ENCODE measurements at places on chromosomes 5 and 9. TPM values are rescaled to one million over a fixed set of nuclear protein-coding genes. Genes with fewer than 3 reads are reported as not detected.

GRCh38 chr5:10111571-10111970 lies 138.1 kb downstream of the ATPSCKMT start:
- DNase-seq: no peak

GRCh38 chr9:28207657-28208056 lies 634.4 kb upstream of the C9orf72 start:
- no peak for DNase-seq

DNA sequence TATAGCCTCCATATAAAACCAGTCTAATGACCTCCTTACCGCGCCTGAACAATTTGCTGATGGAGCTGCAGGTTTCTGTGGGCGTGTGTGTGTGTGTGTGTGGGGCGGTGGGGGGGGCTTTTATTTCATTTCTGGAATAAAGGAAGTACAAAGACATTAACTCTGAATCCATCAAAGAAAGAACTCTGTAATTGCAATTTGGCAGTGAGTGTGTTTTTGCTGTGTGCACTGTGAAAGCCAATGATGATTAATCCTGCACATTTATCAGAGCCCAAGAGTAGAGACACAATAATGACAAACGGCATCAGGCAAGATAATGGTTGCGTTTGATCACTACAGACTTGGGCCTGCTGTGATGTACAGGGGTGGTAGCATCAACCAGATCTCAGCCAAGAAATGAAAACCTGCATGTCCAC lies 29.3 kb upstream of the NDFIP1 start:
- DNase-seq: no peak

DNA sequence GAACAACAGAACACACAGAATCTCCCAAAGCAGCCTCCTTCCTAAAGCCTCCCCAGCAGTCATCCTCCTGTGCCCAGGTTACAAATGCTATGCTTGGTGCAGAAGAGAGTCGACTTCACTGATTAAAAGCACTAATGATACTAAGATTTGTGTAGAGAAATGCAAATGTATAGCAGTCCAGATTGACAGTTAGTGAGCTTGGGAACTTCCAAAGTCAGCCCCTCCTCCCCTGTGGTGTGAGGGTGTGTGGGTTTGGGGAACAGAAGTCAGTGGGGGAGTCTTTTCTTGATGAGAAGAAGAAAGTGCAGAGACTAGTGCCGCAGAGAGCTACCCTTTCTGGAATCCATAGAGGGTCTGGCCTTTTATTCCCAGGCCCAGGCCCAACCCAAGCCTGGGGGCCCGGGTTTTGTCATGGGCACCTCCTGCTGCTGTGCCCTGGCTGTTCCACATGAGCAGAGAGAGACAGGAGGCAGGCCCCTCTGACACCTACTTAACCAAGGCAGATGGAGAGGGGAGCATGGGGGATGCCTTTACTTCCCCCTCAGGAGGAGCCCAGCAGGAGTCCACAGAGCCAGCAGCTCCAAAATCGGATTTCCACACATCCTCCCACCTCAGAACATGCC lies 173.3 kb downstream of the DENND1A start:
- DNase-seq: no peak

DNA sequence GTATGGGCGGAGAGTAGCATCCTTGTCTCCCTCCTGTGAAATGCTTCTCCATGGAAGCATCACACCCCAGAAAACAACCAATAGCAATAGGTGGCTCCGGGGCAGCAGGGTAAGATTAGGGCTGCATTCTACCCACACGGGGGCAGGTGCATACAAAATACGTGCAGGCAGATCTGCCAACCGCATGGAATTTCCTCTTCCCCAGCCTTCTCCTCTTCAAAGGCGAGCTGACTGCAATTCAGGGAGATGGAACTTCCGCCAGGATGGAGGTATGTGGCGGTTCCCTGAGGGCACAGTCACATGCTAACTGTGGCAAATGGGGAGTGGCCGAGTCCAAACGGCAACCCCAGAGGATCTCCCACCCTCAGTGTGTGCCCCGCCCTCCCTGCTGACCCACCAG lies 81.5 kb downstream of the LMNB1 start:
- no peak for DNase-seq

DNA sequence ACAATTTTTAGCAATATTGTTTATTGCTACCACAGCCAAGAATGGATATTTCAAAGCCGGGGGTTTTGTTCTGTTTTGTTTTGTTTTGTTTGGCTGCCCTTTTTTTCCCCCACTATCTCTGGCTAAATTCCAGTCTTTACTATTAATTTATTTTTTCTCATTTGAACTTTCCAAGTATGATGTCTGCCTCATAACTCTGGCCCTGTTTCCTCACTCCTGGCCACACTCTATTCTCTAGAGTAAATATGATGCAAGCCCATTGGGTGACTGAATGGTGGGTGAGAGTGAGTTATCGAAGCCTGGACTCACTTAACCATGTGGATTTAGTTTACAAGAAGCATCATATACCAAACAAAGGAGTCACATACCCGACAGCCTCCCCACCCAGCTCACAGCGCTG lies 41.9 kb downstream of the WDR36 start:
- DNase-seq: peak; percentile 32

DNA sequence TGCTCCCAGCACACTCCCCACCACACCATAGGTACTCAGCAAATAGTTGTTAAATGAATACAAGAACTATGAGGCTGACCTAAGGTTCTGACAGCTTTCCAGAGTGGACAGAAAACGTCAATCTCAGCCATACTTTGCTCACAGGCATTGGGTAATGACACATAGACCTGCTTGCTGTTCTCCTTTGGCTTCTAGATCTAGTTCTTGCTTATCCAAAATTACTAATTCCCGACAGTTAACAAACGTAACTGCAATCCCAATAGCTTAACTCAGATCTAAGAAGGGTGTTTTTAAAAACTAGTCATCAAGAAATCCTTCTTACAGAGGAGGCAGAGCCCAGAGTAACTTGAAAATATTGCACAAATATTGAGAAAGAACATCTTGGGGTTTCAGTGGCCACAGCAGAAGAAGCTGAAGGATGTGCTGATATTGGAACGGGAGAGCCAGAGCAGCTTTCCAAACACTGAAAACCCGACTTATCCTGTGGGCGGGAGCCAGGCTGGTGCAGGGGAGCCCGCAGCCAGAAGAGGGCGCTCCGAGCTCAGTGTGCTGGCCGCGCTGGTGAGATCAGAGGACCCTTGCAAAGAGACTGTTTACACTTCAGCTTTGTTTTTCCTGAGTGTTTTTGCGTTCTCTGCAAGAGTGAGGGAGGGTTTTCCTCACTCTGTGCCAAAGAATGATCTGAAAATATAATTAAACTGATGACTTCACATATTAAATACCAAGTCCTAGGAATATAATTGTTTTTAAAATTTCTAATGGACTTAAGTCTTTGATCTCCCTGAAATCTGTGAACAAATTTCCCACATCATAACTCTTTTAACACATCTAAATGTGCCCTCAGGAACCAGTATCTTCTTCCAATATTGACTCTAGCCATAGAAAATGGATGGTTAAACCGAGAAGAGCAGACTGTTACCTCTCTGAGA lies 30.3 kb downstream of the FGF1 start:
- peak; percentile 70 for DNase-seq

DNA sequence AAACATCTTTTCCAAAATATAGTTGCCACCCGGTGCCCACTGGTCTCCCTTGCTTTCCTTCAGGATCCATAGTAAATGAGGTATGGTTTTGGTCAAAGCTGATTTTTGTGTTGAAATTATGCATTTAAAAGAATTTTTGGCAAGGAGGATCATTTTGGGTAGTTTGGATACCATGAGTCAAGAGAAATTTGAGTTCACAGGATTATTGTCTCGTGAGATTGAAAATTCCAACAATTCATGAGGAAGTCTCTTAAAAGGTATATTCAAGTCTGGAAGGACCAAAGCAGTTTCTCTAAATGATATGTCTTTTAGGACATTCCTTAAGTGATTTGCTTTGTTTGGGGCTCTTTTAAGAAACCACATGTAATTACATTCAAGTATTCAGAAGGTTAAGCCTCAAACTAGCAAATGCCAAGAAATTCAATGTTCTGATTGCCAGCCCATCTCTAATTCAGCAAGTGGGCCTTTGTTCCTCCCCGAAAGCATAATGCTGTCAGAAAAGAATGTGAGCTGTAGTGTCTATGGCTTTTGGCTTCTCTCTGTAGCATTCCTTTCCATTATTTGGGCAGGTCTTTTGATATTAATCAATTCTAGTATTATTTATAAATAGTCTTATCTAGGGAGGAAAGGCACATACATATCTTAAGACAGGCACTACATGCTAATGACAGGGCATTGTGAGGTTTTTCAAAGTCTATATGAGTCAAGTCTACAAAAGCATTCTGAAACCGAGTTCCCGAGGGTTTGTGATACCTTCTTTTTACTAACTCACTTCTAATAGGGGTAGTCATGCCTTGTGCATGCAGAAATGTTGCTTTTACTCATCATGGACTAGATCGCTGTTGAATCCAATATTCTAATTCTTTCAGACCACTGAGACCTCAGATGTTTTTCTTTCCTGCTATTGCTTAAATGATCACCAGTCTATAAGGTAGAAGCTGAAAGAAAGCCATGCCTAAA lies 453.9 kb downstream of the ENC1 start:
- no peak for DNase-seq

DNA sequence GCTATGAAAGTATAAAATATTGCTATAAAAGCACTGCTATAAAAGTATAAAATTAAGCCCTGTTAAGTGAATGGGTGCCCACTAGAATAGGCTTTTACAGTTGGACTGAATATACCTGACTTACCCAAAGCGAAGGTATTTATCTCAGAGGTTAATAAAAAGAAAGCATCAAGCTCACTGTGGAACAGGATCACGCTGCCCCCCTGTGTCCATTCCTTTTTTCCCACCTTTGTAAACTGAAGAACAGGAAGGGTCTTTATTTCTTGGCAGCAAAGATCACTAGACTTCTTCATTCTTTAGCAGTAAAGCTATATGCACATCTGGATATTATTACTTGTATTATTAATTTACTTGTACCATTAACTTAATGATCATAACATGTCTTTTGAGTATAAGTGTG lies 22.1 kb upstream of the PLPP6 start:
- DNase-seq: no peak

GRCh38 chr9:132898051-132898450 lies 19.4 kb downstream of the SPACA9 start:
- no peak for DNase-seq

DNA sequence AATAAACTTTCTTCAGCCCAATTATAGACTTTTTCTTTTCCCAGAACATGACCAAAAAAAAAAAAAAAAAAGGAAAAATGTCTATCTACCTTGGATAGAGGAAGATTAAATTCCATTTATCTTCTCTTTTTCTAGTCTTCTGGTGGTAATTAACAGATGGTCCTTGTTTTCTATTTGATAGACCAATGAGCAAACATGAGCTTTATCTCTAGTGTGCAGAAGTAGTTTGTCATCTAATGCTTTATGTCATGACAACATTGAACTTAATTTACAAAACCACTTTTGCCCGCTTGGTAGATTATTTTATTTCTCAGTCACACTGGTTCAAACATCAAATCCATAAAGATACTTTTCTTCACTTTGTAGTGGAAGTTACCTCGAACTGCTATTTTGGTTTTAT lies 69.5 kb upstream of the ELL2 start:
- no peak for DNase-seq

DNA sequence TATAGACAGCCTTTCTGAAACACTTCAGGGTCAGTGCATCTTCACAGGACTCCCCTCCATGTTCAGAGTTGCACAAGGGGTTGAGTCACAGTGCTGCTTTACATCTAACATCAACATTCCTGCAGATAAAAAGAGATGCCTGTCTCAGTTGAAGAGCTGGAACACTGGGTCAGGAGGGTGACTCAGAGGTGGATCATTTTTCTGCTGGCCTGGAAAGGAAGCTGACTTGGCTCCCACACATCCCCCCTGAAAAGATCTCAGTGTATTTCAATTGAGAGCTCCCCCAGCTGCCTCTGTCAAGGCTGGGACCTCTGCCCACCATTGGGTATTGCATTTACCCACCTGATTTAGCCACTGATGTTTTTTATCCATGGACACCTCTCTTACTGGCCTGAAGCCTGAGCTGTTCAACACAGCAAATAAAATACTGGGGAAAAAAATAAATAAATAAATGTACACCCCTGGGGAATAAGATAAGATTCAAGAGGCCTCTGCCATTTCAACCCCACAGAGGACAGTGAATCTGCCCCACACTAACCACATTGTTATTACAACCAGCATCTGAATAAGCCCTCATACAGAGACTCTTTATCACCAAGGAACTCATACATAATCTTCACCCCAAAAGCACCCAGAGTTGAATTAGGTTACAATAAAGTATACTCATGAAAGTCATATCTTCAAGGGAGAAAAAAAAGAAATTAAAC lies 716.4 kb downstream of the SEMA5A start:
- no peak for DNase-seq

DNA sequence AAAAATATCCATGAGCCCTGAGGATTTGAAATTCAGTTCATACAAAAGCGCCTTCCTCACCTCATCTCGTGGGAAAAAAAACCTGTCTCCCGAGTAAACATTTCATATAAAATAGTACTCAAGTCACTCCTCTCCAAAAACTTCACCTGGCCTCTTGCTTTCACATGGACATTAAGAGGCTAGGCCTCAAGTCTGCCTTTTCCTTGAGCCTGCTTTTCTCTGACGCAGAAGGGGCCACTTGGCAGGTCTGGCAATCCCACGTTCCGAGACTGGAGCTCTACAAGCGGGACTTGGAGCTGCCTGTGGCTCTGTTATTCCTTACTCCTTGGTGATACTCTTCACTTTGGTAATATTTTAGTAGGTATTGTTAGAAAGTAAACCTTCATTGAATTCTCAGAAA lies 26.9 kb upstream of the CKS2 start:
- no peak for DNase-seq

GRCh38 chr9:105007143-105007542 lies 79.2 kb upstream of the ABCA1 start:
- DNase-seq: no peak

GRCh38 chr5:127839496-127840197 lies 136.5 kb downstream of the CCDC192 start:
- DNase-seq: no peak

DNA sequence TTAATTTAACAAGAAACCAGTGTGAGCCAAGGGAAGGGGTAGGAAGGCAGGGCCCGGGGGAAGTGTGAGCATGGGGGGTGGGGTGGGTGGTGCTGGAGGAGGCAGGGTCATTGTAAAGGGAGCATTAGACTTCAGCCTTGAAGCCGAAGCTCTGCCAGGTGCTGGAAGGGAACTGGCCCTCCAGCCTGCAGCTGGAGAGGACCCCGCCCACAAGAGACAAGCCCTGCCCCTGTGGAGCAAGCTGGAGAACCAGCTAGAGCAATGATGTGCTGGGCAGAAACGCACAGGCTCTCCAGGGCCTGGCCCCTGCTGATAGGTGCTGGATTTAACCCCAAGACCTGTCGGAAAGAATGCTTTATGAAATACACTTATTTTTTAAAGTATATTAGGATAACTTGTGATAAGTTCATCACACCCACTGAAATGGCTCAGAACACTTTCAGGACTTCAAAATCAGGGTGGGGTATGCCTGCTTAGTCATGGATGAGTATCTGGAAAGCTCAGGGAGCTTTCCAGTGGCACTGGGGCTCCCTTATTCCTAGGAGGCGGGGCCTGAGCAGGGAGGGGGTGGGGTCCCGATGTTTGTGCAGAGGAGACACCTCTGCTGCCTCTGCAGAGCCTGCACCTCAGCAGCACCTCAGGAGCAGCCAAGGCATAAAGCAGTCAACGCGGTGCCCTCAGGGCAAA lies 27.1 kb downstream of the UBE2QL1 start:
- DNase-seq: no peak

- DNase-seq: no peak
Observed at GRCh38 chr9:112822618-112823017, 68.1 kb downstream of the SLC46A2 start.

Gene ZDHHC11B
- polyA plus RNA-seq: 15.7 TPM

Gene FSTL4
- 3.6 TPM for polyA plus RNA-seq

Gene HTR4
- not detected for polyA plus RNA-seq

Gene PDLIM4
- 66.2 TPM for polyA plus RNA-seq

Gene TLX3
- polyA plus RNA-seq: not detected

Gene IFNA2
- not detected for polyA plus RNA-seq

Gene HAND1
- polyA plus RNA-seq: not detected

Gene UBAP2
- 72.9 TPM for polyA plus RNA-seq

Gene PDCD1LG2
- polyA plus RNA-seq: 2.8 TPM

Data from forelimb muscle (tissue), 1 donor.